Right cardiac atrium (tissue), 5 donors: ENCODE measurements at places on chromosomes 3 and 15. TPM values are rescaled to one million over a fixed set of nuclear protein-coding genes. Genes with fewer than 3 reads are reported as not detected.
A peak's percentile ranks its signal among the peaks of the same experiment; 100 is the strongest.

SEMA3B gene
- 33.0 TPM for total RNA-seq

ADGRG7 gene
- total RNA-seq, result not detected

CHRD gene
- 10.8 TPM for total RNA-seq

ARGFX gene
- total RNA-seq, result not detected

PROS1 gene
- 56.9 TPM for total RNA-seq

TMF1 gene
- total RNA-seq, result 23.3 TPM

TGM5 gene
- not detected for total RNA-seq

RUBCN gene
- 21.1 TPM for total RNA-seq

SIDT1 gene
- total RNA-seq, result 1.9 TPM

SLC28A2 gene
- not detected for total RNA-seq

RNF123 gene
- 36.6 TPM for total RNA-seq

LTK gene
- total RNA-seq, result 0.95 TPM

SCAMP2 gene
- total RNA-seq, result 62.1 TPM

GRCh38 chr3:48232734-48233133, 8.2 kb upstream of the ZNF589 start:
- peak; percentile 85 for DNase-seq

DNA sequence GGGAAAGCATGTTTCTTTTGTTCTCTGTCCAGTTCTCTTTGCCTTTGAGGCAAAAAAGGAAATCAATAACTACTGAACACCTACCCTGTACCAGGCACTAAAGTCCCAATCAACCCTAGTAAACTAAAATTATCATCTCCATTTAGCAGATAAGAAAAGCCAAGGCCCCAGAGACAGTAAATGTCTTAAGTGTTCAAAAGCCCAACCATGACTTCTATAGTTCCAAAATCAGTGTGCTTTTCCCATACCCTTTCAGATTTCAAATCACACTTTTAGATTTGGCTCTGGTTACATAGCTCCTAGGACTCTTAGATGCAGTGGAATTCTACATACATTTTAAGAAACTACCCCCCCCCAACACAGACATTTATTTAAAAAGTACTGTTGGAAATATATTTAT, 63.5 kb downstream of the UACA start:
- DNase-seq, result no peak

- peak; percentile 45 for DNase-seq
These were observed 14.0 kb downstream of the PLA2G4D start for GRCh38 chr15:42080186-42080918.

DNA sequence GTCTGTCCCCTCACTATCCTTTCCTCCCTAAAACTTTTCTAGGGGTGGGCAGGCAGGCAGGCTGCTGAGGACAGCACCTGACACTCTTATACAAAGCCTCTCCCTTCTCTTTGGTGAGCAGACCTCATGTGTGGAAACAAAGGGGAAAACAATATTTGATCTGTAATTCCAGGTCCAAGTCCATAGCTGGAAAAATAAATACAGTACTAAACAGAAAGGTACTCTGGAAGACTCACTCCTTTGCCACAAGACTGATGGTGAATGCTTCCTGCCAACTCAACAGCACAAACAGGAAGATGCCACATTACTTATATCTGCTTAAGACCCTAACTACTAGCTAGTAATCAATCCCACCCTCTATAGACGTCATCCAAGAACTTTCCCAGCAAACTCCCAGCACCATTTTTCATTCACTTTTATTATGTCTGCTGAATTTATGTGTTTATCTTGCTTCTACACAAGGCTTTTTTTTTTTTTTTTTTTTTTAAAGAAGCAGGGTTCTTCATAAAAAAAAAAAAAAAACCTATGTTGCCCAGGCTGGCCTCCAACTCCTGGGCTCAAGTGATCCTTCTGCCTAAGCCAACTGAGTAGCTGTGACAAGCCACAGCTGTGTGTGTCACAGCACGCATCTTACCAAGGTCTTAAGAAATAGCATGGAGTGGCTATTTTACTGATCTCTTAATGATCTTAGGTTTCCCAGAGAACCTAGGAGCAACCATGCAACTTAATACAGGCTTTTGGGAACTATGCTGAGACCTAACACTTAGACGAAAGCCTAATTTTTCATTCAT, 44.2 kb upstream of the CSPG5 start:
- DNase-seq, result no peak

GRCh38 chr3:155154255-155154654, 74.1 kb downstream of the MME start:
- no peak for DNase-seq

DNA sequence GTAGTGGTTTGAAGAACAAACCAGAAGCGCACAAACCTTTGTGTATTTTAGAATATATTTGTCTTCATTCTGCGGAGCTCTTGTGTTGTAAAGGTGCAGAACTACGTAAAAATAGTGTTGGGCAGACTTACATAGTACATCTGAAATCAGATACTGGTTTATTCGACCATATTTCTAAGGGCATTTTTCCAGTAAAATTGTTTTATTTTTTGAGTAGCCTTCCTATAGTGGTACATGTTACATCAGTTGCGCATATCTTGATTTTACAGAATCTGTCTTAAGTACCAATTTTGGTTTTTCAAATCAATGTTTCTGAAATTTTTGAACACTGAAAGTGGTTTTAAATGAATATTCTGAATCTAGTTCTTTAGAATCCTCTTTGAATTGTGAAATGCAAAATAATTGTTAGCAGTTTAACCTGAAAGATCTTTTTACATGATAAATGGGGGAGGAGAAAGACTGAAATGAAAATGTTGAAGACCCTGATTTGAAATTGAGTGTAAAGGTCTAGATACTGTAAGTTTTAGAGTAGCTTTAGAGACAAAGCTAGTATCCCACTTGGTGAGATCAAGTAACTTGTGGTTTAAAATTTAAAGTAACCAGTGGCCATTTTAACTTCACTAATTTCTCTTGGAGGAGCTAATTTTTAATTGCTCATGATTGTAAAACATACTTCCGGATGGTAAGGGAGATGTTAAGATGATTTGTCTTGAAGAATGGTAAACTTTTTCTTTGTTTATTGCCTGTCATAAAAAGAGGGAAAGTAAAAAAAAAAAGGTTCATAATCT, 15.5 kb upstream of the CHD2 start:
- DNase-seq, result no peak

GRCh38 chr3:128875556-128876120, 3.8 kb upstream of the ACAD9 start:
- no peak for DNase-seq

DNA sequence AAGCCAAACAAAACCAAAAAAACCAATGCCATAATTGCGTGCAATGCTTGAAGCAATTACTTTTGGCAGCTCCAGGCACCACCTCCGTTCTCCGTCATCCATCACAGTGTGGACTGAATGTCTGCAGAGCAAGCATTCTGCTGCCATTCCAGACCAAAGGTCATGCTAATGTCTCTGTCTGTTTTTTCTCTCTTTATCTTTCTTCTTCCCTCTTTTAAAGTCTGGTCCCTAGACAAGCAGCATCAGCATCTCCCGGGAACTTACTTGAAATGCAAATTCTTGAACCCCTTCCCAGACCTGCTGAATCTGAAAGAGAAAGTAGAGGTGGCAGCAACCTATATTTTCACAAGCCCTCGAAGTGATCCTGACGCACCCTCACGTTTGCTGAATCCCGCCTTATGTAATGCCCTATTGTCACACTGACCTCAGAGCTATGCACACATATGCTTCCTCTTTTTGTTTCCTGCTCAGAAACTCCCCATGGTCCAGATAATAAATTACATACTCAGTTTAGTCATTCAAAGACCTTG, 297.3 kb upstream of the PROK2 start:
- no peak for DNase-seq
